ENCODE measurements at places on chromosomes 13 and 19.
A peak's percentile ranks its signal among the peaks of the same experiment; 100 is the strongest.

- peak; percentile 34 for DNase-seq
These were observed 28.7 kb downstream of the CYP4F2 start for GRCh38 chr19:15869109-15869555.

DNA sequence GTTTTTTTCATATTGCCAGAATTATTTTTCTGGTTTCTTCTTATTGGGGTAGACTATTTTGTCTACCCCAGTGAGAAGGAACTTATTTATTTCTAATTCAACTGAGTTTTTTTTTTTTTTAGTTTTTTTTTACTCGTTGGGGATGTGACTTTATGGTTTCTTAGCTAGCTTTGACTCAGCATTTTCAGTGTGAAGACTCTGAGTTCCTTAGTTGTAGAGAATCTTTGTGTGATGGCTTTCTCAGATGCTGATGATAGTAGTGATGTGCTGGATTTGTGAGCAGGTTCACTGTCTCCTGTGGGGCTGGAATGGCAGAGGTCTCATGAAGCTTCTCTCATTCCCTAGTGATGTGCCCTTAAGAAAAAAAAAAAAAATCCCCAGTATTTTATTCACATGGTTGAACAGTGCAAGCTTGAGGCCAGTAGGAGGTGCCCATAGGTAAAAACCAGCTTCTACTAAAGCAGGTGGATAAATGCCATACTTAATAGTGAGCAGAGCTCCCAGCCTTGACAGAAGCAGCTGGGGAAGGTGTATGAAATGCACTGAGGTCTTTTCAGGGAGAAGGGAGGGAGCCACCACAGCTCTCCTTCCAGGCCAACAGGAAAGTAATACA is 106.2 kb upstream of the KLF5 start:
- peak; percentile 18 for DNase-seq

- DNase-seq, result no peak
These were observed 110.3 kb downstream of the KDM4B start for GRCh38 chr19:5079071-5079774.

DNA sequence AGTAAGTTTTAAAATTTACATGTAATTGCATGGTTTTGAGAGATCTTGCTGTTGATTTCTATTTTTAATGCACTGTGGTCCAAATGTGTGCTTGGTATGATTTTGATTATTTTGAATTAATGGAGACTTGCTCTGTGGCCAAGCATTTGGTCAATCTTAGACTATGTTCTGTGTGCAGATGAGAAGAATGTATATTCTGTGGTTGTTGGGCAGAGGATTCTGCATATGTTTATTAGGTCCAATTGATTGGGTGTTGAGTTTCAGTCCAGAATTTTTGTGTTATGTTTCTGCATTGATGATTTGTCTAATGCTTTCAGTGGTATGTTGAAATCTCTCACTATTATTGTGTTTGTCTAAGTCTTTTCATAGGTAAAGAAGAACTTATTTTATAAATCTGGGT is 82.3 kb downstream of the TDRD3 start:
- no peak for DNase-seq
